ENCODE measurements at places on chromosomes 1 and 21.

DNA sequence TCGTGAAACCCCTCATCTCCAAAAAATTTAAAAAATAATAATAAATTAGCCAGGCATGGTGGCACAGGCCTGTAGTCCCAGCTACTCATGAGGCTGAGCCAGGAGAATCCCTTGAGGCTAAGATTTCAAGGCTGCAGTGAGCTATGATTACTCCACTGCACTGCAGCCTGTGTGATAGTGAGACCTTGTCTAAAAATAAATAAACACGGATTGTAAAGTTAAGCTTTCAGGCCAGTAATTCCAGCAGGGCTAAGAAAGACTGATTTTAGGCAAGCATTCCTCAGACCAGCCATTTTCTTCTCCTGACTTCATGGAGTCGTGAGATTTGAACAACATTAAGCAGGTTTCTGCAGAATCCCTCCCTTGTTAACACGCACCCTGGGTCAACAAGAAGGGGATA is 77.2 kb upstream of the EFHD2 start:
- DNase-seq, result no peak

DNA sequence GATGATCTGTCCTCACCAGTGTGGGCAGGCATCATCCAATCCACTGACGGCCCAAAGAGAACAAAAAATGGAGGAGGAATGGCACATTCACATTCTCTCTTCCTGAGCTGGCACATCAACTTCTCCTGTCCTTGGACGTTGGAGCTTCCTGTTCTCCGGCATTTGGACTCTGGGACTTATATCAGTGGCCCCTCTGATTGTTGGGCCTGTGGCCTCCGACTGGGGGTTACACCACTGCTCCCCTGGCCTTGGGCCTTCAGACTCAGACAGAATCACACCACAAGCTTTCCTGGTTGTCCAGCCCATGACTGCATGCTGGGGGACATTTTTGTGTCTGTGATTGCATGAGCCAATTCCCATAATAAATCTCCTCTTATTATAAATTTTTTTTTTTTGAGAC is 20.1 kb downstream of the IFNLR1 start:
- no peak for DNase-seq

- DNase-seq, result no peak
These were observed 80.7 kb downstream of the NDUFS5 start for GRCh38 chr1:39106801-39107327.

DNA sequence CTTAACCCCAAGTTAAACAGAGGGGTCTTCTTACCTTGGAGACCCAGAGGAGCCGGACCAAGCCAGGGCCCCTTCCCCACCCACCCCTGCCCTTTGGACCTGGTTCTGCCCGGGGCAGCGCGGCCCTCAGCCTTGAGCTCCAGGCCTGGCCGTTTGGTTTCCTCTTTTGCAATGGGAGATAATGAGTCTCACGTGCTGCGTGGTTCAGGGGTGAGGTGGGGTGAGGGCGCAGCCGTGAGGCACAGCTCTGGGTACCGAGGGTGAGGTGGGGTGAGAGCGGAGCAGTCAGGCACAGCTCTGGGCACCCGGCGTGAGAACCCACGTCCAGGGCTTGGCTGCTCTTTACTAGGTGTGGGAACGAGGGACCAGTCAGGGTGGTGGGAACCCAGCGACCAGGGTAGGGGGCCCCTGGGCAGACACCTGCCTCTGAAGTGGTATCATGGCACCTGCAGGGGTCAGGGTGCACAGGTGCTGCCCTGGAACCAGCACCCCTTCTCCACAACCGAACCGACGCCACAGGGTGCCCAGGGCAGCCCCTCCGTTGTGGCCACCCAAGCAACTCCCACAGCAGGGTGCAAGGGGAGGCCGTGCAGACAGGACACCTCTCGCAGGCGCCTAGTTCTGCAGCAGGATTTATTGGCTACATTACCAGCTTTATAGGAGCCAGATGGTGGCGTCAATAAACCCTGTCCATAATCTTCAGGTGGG is 182.2 kb downstream of the PRDM16 start:
- DNase-seq, result no peak

- DNase-seq, result no peak
These were observed 147.7 kb upstream of the WNT4 start for GRCh38 chr1:22290611-22291010.

DNA sequence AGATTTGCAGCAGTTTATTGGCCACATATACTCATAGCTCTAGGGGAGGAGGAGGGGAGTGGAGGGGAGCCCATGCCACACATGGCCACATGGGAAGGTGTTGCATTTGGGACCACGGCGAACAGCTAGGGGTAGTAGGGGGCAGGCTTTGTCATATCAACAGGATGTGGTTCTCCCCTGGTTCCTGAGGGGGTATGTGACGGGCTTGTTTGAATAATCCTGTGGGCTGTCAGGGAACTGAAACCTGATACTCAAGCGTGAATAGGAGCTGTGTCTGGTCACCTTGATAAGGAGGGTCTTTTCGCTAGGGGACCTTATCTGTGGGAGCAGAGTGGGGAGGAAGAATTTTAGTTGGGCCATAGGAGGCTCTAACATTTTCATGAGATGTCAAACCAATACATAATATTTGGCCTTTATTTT is 264.7 kb downstream of the CTH start:
- DNase-seq, result no peak

DNA sequence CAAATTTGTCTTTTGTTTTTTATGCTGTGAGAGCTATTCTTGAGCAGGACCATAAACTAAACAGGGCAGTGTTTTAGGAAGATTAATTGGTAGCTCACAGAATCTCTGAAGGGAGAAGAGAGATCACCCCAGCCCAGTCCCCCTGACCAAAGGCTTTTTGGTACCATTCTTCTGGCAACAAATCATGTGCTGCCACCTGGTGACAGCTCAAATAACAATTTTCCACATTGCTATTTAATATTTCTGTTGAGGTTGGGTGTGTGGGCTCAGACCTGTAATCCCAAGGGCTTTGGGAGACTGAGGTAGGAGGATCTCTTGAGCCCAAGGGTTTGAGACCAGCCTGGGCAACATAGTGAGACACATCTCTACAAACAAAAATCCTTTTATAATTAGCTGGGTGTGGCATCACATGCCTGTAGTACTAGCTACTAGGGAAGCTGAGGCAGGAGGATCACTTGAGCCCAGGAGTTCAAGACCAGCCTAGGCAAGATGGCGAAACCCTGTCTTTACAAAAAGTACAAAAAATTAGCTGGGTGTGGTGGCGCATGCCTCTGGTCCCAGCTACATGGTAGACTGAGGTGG is 2.2 kb upstream of the TESK2 start:
- no peak for DNase-seq

- no peak for DNase-seq
These were observed 25.2 kb downstream of the CNST start for GRCh38 chr1:246591504-246591903.

DNA sequence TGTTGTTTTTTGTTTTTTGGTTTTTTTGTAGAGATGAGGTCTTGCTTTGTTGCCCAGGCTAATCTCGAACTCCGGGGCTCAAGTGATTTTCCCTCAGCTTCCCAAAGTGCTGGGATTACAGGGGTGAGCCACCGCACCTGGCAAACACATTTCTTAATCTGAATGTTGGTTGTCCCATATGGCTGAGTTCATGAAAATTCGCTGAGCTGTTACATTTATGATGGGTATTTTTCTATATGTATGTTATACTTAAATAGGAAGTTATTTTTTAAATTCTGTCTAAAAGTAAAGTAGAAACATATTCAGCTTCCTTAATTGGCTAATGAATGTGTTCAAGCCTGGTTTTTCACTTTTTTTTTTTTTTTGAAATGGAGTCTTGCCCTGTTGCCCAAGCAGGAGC is 75.1 kb downstream of the ASH1L start:
- DNase-seq, result no peak

- DNase-seq, result no peak
These were observed 10.5 kb downstream of the TENT5C start for GRCh38 chr1:117616356-117616755.

GRCh38 chr1:90761781-90762589 is 44.9 kb upstream of the BARHL2 start:
- no peak for DNase-seq

GRCh38 chr1:66415866-66416265 is 118.1 kb upstream of the SGIP1 start:
- no peak for DNase-seq

DNA sequence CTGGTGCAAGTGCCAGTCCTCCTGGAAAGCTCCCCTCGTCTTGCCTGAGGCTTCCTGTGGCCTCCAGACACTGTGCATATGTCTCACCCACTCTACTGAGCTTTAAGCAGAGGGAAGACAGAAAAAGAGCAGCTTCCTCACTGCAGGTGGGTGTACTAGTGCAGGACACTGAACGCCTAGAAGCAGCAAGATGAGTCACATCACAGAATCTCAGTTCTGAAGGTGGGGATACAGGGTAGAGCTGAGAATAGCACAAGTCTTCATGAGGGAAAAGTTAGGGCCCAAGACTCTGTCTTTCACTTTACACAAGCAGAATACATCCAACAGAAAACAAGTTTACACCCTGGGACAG is 37.4 kb downstream of the PCAT6 start:
- DNase-seq, result no peak

- DNase-seq, result no peak
These were observed 8.6 kb downstream of the CRABP2 start for GRCh38 chr1:156696755-156697154.

DNA sequence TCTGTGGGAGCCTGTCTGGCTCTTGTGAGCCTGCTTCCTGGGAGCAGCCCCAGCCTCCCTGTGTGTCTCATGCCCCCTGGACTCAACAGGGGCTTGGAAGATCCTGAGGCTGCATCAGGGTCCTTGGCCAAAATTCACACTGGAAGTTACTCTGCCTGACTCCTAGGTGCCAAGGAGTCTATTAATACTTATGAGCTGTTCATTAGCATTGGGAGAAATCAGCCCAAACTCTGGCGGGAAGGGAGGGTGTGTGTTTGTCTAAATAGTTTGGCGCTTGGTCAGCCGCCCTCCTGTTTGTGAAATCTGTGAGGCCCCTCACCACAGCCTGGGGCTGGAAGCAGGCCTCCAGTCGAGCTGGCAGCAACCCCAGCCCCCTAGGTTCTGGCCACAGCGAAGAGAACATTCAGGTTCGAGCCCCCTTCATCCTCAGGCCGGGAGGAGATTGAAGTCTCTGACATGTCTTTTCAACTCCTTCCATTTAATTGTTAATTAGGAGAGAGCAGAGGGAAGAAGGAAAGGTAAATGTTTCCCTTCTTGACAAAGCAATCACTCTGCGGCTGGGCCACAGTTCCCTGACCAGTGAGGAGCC is 82.1 kb upstream of the F3 start:
- no peak for DNase-seq

GRCh38 chr1:110508028-110508940 is 10.7 kb downstream of the KCNA10 start:
- no peak for DNase-seq

DNA sequence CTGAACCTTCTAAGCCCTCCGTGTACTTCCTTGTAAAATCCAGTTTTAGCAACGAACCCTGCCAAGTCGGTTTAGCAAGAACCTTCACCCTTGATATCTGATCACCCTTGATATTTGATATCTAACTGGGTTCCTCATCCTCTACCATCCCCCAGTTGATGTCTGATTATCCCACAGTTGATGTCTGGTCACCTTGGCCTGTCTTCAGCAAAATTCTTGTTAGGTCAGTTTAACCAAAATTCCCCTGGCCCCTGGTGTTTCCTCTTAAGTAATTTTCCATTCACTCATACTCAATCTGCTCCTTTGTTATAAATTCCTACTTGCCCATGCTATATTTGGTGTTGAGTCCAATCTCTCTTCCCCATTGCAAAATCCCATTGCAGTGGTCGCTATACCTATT is 114.5 kb upstream of the ZNHIT6 start:
- no peak for DNase-seq

DNA sequence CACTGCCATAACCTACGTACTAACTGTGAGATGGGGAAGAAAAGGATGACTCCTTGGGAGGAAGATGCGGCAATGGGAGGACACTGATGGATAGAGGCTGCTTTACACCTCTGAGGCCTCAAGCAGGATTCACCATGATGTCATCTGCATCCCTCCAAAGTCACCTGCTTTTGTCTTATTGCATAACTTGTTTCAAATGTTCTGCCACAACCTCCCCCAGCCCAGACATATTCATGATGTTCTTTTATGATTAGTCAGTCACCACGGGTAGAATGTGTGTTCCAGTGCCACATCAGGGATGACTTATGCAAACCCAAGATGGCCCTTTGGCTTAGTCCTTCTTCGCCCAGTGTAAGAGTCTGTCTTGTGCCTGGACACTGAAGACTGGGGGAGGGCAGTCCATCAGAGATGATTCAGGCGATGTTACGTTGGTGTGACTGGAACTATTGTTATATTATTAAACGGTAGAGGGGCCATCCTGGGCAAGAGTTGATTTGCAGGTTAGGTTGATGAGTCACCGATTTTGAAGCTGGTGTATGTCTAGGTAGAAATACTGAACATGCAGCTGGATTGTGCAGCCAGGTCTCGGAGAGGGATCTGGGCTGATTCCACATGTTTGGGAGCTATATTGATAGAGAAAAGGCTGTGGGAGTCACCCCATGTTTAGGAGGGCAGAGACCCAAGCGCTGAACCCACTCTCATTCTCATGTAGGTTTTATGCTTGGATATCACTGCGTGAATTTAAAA is 32.6 kb downstream of the RYR2 start:
- no peak for DNase-seq

DNA sequence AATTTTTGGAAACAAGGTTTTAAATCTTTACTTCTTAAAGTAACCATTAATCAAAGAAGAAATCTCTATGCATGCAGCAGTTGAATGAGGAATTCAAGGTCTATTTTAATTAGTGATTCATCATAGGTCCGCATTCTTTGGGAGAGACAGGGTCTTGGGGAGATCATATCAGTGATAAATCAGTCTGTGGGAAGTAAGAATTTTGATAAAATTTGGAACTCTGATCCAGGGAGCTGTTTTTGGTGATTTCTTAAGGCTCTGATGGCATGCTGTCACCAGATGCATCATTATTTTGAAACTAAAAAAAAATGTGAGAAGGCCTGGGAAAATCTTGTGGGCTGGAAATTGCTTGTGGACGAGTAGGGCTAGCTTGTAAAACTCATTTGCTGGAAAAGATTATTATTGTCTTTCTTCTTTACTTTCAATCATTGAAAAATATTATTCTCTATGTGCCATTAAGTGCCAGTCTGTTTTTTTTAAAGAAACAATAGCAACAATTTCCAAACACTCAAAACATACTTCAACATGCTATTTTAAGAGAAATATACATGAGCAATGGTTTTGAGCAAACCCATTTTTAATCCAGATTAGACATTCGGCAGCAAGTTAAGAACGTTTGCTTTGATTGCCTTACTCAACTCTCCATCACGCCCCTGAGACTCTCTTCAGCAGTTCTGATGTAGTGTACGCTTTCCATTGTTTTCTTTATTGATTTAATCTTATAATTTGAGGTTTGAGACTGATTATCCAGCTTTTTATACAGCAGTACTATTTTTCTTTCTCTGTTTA is 62.6 kb downstream of the ZBTB18 start:
- no peak for DNase-seq

GRCh38 chr1:37714689-37715088 is 22.4 kb downstream of the CDCA8 start:
- DNase-seq, result no peak
